ENCODE measurements at places on chromosomes 7 and 10. TPM values are rescaled to one million over a fixed set of nuclear protein-coding genes. Genes with fewer than 3 reads are reported as not detected.

The EFCAB10 gene
- not detected for total RNA-seq

The SDHAF3 gene
- 18.4 TPM for total RNA-seq

DNA sequence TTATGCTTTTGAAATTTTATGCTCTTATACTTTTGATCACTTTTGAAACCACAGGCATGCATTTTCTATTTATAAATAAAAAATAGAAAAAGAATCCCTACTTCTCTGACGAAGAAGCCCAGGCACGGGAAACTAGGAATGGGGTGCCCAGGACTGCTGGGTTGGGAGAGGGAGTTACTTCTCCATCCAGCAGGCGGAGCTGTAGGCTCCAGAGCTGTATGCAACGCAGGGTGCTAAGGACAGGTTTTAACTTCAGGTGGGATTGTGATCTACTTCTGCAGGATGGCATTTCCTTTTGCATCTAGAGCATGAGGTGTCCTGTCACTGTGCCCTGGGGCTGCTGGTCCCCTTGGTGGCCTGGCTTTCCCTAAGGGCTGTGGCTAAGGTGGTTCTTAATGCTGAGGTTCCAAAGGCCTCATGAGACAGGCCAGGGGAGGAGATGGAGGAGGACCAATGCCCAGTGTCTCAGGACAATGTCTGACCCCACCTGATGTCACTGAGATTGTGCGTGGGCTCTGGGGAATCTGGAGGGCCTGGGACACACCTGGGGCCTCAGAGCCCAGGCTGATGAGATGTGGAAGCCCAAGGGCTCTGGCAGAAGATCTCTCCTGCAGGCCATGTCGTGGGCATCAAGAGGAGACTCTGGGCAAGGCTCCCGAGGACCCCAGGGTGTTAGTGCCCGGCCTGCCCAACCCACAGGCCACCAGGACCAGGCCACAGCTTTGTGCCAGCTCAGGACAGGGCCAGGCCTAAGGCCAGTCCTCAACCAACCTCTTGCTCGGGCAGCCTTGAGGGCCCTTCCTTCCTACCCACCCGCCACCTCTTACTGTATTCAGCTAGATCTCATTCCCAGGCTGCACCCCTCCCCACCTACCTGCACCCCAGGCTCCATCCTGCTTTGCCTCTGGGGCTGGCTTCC is 507 bp downstream of the CCDC201 start:
- H3K27me3 ChIP-seq, result no peaks in the 10 kb centered on the region
- H3K27ac ChIP-seq, result no peak overlapping the region
- H3K4me3 ChIP-seq, result no peak overlapping the region
- DNase-seq, result no peak
- H3K36me3 ChIP-seq, result no peaks in the 10 kb centered on the region

DNA sequence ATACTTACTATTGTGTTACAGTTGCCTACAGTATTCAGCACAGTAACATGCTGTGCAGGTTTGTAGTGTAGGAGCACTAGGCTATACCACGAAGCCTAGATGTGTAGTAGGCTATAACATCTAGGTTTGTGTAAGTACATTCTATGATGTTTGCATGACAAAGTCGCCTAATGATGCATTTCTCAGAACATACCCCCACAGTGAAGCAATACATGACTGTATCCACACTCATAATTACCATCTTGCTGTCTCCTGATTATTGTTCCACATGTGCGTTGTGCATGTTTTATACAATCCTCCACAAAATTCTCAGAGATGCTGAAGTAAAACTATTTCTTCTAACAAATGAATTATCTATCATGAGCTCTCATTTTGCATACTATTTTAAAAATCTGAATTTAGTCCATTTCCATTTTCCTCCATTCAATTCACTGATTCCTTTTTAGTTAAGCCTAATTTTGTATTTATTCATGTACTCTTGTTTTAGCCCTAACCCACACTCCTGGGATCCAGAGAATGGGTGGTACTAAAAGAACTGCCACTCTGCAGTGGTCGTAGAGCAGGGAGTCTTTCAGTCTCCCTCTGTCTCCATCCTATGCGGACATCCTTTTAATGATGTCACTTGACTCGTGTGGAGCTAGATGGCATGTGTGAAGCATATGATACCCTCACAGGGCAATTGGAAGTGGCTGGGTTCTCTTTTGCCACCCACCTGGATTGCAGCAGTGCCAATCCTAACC is 67.6 kb upstream of the CAV2 start:
- DNase-seq, result no peak
- H3K4me1 ChIP-seq, result no peaks in the 10 kb centered on the region
- H3K27ac ChIP-seq, result no peak overlapping the region
- no peak overlapping the region for H3K4me3 ChIP-seq

The TMEM140 gene
- total RNA-seq, result 0.68 TPM

The NUTM2E gene
- total RNA-seq, result 0.86 TPM

- H3K36me3 ChIP-seq, result peaks cover 9% of the 10 kb centered on the region
- DNase-seq, result no peak
- no peak overlapping the region for H3K4me3 ChIP-seq
- H3K4me1 ChIP-seq, result peaks cover 29% of the 10 kb centered on the region
- H3K27ac ChIP-seq, result no peak overlapping the region
- H3K27me3 ChIP-seq, result peaks cover 3% of the 10 kb centered on the region
These were observed 60.8 kb downstream of the ATXN7L1 start for GRCh38 chr7:105815576-105815975.

DNA sequence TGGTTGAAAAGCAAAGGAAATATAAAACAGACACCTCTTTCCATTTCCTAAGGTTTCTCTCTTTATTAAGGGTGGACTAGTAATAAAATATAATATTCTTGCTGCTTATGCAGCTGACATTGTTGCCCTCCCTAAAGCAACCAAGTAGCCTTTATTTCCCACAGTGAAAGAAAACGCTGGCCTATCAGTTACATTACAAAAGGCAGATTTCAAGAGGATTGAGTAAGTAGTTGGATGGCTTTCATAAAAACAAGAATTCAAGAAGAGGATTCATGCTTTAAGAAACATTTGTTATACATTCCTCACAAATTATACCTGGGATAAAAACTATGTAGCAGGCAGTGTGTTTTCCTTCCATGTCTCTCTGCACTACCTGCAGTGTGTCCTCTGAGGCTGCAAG is 154.4 kb upstream of the LANCL2 start:
- H3K36me3 ChIP-seq, result no peaks in the 10 kb centered on the region
- no peaks in the 10 kb centered on the region for H3K27me3 ChIP-seq
- H3K4me1 ChIP-seq, result peaks cover 10% of the 10 kb centered on the region
- H3K4me3 ChIP-seq, result no peak overlapping the region

- no peak overlapping the region for H3K27ac ChIP-seq
- H3K4me3 ChIP-seq, result no peak overlapping the region
- H3K36me3 ChIP-seq, result peaks cover 4% of the 10 kb centered on the region
- H3K4me1 ChIP-seq, result peaks cover 11% of the 10 kb centered on the region
These were observed 41.3 kb downstream of the AVL9 start for GRCh38 chr7:32536585-32536984.

DNA sequence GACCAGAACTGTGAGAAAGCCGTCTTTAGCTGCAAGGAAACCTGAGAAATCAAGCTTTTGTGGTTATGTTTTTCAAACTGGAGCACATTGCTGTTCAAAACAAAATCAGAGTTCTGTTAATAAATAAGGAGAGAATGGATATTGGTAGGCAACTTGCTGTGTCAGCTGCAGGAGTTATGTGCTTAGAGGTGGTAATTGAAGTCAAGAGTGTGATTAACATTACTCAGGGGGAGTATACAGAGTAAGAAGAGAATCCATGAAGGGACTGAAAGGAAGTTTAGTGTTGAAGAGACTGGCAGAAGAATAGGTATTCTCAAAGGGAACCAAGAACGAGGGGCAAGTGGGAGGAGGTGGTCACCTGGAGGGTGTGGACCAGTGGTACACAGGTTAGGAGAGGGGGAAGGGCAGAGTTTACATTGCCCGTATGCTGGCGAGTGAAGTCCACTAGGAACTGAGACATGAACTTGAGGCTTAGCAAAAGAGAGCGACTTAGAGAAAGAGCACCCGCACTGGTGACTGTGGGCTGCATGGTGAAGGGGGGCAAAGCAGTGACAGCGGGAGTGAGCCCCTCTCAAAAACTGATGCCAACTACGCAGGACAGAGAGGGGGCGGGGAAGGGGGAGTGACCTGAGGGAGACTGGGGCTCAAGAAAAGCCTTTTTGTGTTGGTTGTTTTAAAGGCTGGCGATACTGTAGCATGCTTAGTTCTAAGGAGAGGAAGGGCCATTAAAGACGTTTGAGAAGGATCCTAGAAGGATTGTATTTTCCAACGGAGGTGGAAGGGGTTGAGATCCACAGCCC is 80.0 kb downstream of the SDK1 start:
- no peaks in the 10 kb centered on the region for H3K36me3 ChIP-seq
- no peaks in the 10 kb centered on the region for H3K27me3 ChIP-seq
- peaks cover 18% of the 10 kb centered on the region for H3K4me1 ChIP-seq
- no peak overlapping the region for H3K4me3 ChIP-seq

- H3K27ac ChIP-seq, result no peak overlapping the region
- peaks cover 8% of the 10 kb centered on the region for H3K27me3 ChIP-seq
- no peaks in the 10 kb centered on the region for H3K4me1 ChIP-seq
- DNase-seq, result no peak
These were observed 41.0 kb upstream of the ITGA8 start for GRCh38 chr10:15760681-15761080.

The TDRD1 gene
- not detected for total RNA-seq

The PHYHIPL gene
- 14.3 TPM for total RNA-seq

DNA sequence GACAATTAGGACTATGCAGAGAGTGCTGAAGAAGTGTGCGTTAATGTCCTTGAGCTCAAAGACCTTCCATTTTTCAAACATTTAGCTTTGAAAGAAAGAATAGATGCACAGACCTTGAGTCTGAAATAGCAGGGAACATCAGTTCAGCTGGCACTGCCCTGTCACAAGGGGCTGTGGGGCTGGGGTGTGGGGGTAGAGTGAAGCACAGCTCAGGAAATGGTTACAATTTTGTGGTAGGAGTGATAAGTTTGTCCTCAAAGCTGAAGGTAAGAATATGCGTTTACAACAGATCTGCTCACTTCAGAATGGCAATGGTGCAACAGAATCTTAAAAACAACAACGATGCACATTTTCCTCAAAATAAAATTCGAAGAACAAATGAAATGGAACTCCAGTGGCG is 33.6 kb downstream of the SMKR1 start:
- no peaks in the 10 kb centered on the region for H3K27me3 ChIP-seq
- no peak overlapping the region for H3K4me3 ChIP-seq
- H3K36me3 ChIP-seq, result no peaks in the 10 kb centered on the region
- no peak overlapping the region for H3K27ac ChIP-seq

The LRGUK gene
- total RNA-seq, result 0.57 TPM

The AFAP1L2 gene
- 6.4 TPM for total RNA-seq

The ENTPD7 gene
- total RNA-seq, result 22.9 TPM

The UNCX gene
- 0.48 TPM for total RNA-seq

GRCh38 chr7:44973610-44974401 is 5.0 kb downstream of the MYO1G start:
- DNase-seq, result no peak
- H3K4me3 ChIP-seq, result no peak overlapping the region
- H3K27me3 ChIP-seq, result no peaks in the 10 kb centered on the region
- H3K36me3 ChIP-seq, result no peaks in the 10 kb centered on the region
- H3K4me1 ChIP-seq, result no peaks in the 10 kb centered on the region

DNA sequence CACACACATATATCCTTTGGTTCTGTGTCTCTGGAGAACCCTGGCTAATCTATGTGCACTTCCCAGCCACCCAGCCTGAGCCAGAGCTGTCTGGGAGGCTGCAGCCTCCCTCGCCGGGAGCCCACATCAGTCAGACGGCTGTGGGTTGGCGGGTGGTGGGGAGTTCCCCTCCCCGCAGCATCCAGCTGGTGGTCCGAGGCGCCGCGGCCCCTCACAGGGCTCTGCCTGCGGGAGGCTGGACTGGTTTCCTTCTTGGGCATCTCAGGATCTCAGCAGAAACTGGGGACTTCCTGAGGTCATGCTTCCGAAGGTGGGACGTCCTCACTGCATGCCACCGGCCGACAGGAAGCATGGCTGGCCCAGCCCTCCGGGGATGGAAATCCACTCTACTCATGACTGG is 22.0 kb upstream of the PSMG3 start:
- no peak for DNase-seq
- no peaks in the 10 kb centered on the region for H3K36me3 ChIP-seq
- H3K27ac ChIP-seq, result no peak overlapping the region
- peaks cover 5% of the 10 kb centered on the region for H3K4me1 ChIP-seq
- no peak overlapping the region for H3K4me3 ChIP-seq

DNA sequence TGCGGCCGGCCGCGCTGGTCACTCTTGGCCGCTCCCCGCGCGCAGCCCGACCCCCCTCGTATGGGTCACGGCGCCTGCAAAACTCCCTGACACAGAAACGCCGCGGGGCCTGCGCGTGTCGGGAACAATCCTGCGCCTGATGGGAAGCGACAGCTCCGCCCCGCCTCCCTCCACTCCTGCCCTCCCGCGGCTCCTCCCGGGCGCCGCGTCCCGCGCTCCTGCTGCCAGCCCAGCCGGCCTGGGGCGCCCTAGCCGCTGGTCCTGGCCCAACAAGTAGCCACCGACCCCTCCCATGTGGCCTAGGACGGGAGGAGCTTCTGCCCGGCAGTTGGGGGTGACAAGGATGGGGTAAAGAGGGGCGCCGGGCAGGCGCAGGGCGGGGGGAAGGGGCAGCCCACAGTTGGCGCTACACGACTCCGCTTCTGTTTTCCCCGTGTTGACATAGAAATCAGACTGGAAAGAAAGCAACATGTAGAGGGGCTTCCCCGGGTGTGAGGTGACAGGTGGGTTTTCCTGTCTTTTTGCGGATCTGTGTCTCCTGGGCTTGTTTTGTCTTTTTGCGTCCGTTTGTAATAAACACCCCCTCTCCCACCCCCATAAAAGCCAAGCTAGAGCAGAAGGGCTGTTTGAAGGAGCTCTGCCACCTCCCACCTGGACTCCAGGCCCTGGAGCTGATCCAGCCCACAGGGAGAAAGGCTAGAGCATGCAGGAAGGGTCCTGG is 35.1 kb upstream of the PAX2 start:
- no peaks in the 10 kb centered on the region for H3K36me3 ChIP-seq
- DNase-seq, result no peak
- no peak overlapping the region for H3K27ac ChIP-seq
- peaks cover 13% of the 10 kb centered on the region for H3K4me1 ChIP-seq

DNA sequence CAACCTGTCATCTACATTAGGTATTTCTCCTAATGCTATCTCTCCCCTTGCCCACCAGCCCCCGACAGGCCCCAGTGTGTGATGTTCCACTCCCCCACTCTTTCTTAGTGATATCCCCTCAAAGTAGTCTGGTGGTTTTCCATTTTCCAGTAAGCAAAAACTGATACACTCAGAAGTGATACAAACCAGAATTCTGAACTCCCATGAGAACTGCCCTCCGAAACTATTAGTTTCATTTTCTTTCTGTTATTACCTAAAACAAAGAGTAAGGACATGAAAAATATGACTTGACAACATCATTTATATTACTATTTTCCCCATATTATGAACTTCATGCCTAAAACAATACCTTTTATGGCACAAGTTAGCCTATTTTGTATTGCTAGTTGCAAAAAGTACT is 175.0 kb downstream of the OTUD1 start:
- H3K4me1 ChIP-seq, result no peaks in the 10 kb centered on the region
- peaks cover under 1% of the 10 kb centered on the region for H3K27me3 ChIP-seq
- no peak for DNase-seq
- H3K27ac ChIP-seq, result no peak overlapping the region
- no peaks in the 10 kb centered on the region for H3K36me3 ChIP-seq

GRCh38 chr10:10699427-10699826 is 318.2 kb upstream of the CELF2 start:
- H3K27me3 ChIP-seq, result no peaks in the 10 kb centered on the region
- H3K27ac ChIP-seq, result no peak overlapping the region
- H3K36me3 ChIP-seq, result no peaks in the 10 kb centered on the region
- H3K4me1 ChIP-seq, result no peaks in the 10 kb centered on the region

The SHH gene
- total RNA-seq, result 28.3 TPM

Data from type B pancreatic cell (in vitro differentiated cells).